ENCODE measurements at places on chromosomes 4 and X.

GRCh38 chrX:135737366-135738071 lies 24.1 kb downstream of the CT45A1 start:
- no peak for DNase-seq

DNA sequence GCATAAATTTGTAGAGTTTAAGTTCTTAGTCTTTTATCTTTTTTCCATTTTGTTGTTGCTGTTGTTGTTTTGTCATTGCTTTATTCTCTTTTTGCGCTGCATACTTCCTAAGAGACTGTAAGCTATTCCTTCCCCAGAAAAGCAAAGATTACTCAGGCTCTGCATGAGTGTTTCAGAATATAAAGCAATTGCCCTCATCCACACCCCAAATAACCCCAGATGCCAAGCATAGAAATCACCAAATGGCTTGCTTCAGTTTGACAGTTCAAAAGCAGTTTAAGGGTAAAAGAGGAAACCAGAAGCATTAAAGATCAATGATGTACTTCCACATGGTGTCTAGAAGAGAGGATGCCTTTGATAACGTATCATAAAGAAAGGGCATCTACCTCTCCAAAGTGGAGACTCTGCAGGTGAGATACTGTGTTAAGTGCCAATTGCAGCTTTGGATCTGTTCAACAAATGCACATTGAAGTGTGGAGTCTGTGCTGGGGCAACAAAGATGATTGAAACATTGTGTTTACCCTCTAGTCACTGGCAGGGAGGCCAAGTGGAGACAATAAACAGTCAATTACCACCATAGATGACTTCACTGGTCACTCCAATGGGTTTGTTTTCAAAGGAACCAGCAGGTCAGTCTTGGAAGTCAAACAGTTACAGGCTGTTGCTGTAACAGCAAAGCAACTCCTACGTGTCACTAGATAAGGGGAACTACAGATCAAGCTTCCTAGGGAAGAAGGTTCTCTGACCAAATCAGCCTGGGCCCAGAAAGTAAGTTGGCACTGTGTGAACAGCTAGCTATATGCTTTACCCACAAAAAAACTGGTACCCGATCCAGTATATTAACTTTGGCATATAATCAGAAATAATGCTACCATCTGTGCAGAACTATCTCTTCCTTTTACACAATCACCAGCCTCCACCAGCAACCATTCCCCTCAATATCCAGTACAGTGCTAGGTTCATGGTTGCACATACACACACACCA lies 40.6 kb upstream of the IL21 start:
- no peak for DNase-seq

DNA sequence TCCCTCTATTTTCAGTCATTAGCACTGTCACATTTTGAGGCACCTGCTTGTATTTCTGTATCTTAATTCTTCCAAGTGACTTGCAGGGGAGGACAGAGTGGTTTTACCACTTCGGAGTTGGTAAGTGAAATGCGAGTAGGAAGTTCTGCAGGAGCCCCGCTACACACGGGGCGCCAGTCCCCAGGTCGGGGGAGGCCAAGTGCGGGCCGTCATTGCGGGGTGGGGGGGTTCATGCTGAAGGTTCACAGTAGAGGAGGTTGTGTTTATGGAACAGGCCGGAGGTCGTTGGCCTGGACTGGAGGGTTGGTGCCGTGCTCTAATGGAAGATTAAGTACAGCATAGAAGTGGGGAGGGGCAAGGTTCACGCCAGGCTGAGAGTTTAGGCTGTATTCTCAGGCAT lies 44.0 kb downstream of the LRP2BP start:
- no peak for DNase-seq

- no peak for DNase-seq
Observed at GRCh38 chr4:52868133-52868532, 6.0 kb downstream of the RASL11B start.

DNA sequence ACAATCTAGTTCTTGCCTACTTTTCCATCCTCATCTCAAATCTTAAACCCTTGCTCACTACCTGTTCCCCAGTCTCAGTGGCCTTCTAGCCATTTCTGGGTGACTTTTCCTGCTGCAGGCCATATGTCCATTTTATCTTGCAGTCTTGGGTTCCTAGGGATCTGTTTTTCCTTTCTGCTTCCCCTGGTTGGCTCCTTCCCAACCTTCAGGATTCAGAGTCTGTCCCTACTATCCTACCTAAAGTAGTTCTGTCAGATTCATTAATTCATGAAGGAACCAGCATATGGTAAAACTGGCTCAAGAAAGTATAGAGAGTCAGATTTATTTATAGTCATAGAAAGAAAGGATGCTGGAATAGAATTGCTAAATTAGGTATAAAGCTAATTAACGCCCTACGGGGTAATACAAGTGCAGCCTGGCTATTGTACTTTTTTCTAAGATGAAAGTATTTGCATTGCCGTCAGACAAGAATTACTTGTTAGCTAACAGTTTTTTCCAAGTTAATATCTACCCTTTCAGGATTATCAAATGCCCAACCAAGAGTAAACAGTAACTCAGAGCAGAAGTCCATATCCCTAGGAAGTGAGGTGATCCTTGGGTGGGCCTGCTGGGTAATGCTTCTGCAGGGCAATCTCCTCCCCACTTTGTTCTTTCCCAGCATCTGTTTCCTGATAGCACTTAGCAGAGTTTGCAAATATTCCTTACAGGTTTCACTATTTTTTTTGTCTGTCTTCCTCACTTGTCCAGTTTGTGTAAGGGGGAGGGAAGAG lies 63.6 kb downstream of the REPS2 start:
- no peak for DNase-seq

GRCh38 chrX:24150898-24151297 lies 1.4 kb downstream of the ZFX start:
- no peak for DNase-seq

DNA sequence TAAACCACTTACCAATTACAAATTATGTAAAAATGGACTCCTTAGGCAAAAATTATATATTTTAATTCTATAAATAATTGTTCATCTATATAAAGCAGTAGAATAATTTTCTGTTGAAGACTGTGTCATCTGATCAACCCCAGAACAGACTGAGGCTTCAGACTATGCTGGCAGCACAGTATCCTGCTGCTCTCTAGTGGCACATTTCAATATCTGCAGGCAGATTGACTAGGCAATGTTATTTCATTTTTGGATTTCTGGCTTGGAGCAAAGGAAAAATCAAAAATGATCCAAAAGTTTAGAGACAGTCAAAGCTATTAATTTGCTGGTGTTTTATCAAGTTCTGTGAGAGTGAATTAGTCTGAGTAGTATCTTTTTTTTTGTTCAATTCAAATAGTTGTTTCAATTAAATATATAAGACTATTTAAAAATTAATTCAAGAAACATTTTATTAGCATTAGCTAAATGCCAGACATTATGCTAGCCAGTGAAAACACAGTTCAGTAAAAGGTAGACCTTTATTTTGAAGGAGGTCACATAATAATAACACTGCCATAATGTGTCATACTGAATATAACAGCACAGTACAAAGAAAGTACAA lies 21.3 kb upstream of the SULT1E1 start:
- no peak for DNase-seq

DNA sequence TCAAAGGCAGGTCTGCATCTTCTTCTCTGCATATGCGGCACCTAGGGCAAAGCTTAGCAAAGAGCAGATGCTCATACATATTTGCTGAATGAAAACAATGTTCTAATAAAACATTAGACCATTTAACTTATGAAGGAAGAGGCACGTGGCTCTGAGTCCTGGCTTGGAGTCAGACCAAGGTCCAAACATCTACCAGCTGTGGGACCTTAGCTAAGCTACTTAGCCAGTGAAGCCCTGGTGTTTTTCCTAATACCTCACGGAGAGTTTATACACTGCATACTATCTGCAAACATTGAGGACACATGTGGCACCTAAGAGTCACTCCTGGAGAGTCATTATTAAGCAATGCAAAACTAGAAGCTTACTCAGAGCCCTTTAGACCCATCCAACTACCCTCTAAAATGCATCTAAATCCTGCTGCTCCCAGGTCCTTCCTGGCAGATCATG lies 9.0 kb downstream of the PDGFC start:
- no peak for DNase-seq

GRCh38 chrX:11261260-11261659 lies 32.0 kb upstream of the AMELX start:
- no peak for DNase-seq
